ENCODE measurements at places on chromosomes 11 and 22. TPM values are rescaled to one million over a fixed set of nuclear protein-coding genes. Genes with fewer than 3 reads are reported as not detected.

Gene AP2A2
- 25.9 TPM for total RNA-seq

Gene LRRC32
- total RNA-seq: 20.9 TPM

Gene MMP20
- not detected for total RNA-seq

Gene OPCML
- total RNA-seq: not detected

Gene KRTAP5-10
- not detected for total RNA-seq

Gene CRACR2B
- total RNA-seq: 12.1 TPM

Gene DPAGT1
- total RNA-seq: 10.5 TPM

Gene PHLDB1
- 20.7 TPM for total RNA-seq

Gene PHLDA2
- 2.4 TPM for total RNA-seq

Gene PRODH
- not detected for total RNA-seq

Data from dermis microvascular lymphatic vessel endothelial cell (primary cell).